ENCODE measurements at places on chromosomes 3 and 15. TPM values are rescaled to one million over a fixed set of nuclear protein-coding genes. Genes with fewer than 3 reads are reported as not detected.

- no peak overlapping the region for H3K4me3 ChIP-seq
- H3K27ac ChIP-seq, result no peak overlapping the region
- H3K27me3 ChIP-seq, result peaks cover 36% of the 10 kb centered on the region
- peaks cover 1% of the 10 kb centered on the region for H3K4me1 ChIP-seq
- no peaks in the 10 kb centered on the region for H3K36me3 ChIP-seq
These were observed 10.7 kb upstream of the ADIPOQ start for GRCh38 chr3:186831798-186832197.

GRCh38 chr15:67370206-67370954, 115.8 kb downstream of the IQCH start:
- DNase-seq, result no peak
- no peak overlapping the region for H3K4me3 ChIP-seq
- H3K27me3 ChIP-seq, result peaks cover 14% of the 10 kb centered on the region
- no peaks in the 10 kb centered on the region for H3K36me3 ChIP-seq

DNA sequence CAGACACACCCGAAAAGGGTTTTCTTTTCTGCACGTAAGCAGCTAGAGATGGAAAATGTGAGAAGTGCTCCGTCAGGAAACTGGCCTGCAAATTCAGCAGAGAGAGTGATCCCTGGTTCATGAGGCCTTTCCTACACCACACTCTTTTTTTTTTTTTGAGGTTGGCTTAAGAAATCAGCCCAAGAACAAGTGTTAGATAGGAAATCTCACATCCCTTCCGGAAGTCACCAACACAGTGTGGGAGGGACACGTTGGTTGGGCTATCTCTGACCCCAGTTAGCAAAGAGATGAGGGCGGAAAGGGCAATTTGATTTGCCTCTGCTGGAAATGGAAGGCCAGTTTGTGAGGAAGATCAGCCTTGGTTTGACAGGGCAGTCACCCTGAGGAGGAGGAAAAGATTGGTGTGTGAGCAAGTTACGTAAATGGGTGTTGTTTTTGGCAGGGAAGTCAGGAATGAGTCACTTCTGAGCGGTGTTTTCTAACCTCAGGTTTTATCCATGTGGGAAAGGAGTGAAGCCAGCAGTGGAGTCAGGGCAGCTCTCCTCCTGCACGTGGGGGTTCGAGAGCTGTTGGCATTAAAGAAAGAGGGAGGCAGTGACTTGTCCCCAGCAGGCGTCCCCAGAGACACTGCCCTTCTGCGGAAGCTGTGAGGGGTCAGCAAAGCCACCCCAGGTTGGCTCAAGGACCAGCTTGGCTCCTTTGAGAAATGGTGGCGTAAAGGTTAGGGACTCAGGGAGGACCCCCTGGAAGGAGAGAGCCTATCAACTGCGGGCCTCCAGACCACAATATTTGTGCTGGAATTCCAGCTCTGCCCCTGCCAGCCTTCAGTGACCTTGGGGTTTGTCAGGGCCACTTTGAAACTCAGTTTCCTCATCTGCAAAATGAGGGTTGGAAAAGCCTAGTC, 237.6 kb upstream of the BHLHE40 start:
- no peak for DNase-seq
- peaks cover 14% of the 10 kb centered on the region for H3K4me1 ChIP-seq
- no peaks in the 10 kb centered on the region for H3K27me3 ChIP-seq

The SLC24A5 gene
- total RNA-seq, result not detected

The MOBP gene
- total RNA-seq, result 0.13 TPM

- H3K27me3 ChIP-seq, result no peaks in the 10 kb centered on the region
- peak overlapping the region; percentile 94 for H3K27ac ChIP-seq
- peak overlapping the region; percentile 100 for H3K4me3 ChIP-seq
- DNase-seq, result peak; percentile 70
- peaks cover 81% of the 10 kb centered on the region for H3K4me1 ChIP-seq
- peaks cover 37% of the 10 kb centered on the region for H3K36me3 ChIP-seq
These were observed 50.6 kb downstream of the IQSEC1 start for GRCh38 chr3:13022348-13023234.

GRCh38 chr3:11465744-11466616, 177.7 kb downstream of the VGLL4 start:
- H3K4me1 ChIP-seq, result no peaks in the 10 kb centered on the region
- no peaks in the 10 kb centered on the region for H3K27me3 ChIP-seq
- no peak for DNase-seq
- no peak overlapping the region for H3K27ac ChIP-seq

The SLC15A2 gene
- 8.5 TPM for total RNA-seq

DNA sequence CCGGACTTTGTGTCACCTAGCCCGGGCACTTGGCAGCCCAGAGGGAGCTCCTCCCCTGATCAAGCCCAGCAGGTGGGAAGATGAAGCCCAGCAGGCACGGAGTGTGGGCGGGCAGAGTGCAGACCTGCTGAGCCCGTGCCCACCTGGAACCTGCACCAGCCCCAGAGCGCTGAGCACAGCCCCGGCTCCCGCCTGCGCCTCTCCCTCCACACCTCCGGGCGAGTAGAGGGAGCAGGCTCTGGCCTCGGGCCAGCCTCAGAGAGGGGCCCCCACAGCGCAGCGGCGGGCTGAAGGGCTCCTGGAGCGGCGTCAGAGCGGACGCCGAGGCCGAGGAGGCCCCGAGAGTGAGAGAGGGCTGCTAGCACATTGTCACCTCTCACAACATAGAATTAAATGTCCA, 257.7 kb downstream of the VGLL3 start:
- no peaks in the 10 kb centered on the region for H3K4me1 ChIP-seq
- H3K27ac ChIP-seq, result no peak overlapping the region
- DNase-seq, result no peak
- no peak overlapping the region for H3K4me3 ChIP-seq
- H3K36me3 ChIP-seq, result no peaks in the 10 kb centered on the region
- no peaks in the 10 kb centered on the region for H3K27me3 ChIP-seq

The CACNA2D2 gene
- 0.53 TPM for total RNA-seq

GRCh38 chr3:102129760-102130608, 280.7 kb downstream of the NFKBIZ start:
- no peak for DNase-seq
- H3K36me3 ChIP-seq, result no peaks in the 10 kb centered on the region
- no peak overlapping the region for H3K4me3 ChIP-seq
- no peaks in the 10 kb centered on the region for H3K27me3 ChIP-seq
- peaks cover 23% of the 10 kb centered on the region for H3K4me1 ChIP-seq
- peak overlapping the region; percentile 42 for H3K27ac ChIP-seq

GRCh38 chr15:77305953-77306352, 114.0 kb downstream of the PEAK1 start:
- no peaks in the 10 kb centered on the region for H3K36me3 ChIP-seq
- no peak overlapping the region for H3K4me3 ChIP-seq
- H3K4me1 ChIP-seq, result peaks cover 17% of the 10 kb centered on the region
- DNase-seq, result no peak

DNA sequence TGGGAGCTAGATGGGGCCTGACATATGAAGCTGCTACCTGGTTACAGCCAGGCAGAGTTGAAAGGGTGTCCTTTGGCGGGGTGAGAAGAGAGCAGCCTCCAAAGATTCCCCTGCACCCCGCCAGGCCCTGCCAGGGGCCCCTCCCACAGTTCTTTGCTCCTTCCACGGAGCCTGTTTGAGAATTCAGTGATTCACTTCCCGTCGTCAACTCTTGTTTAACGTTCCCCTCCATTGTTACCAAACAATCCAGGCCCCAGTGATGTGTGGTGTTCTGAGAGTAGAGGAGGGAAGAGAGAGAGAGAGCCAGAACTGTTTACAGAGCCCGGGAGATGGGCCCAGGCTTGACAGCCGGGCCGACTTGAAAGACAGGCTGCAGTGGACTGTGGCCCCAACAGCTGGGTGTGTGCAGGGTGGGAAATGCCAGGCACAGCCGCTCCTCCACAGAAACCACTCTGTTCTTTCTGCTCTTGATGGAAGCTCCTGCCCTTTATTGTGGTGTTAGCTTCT, 81.5 kb downstream of the SMAD3 start:
- peaks cover 4% of the 10 kb centered on the region for H3K36me3 ChIP-seq
- peaks cover 91% of the 10 kb centered on the region for H3K4me1 ChIP-seq
- H3K4me3 ChIP-seq, result no peak overlapping the region
- peak overlapping the region; percentile 68 for H3K27ac ChIP-seq

The CAMKV gene
- not detected for total RNA-seq

DNA sequence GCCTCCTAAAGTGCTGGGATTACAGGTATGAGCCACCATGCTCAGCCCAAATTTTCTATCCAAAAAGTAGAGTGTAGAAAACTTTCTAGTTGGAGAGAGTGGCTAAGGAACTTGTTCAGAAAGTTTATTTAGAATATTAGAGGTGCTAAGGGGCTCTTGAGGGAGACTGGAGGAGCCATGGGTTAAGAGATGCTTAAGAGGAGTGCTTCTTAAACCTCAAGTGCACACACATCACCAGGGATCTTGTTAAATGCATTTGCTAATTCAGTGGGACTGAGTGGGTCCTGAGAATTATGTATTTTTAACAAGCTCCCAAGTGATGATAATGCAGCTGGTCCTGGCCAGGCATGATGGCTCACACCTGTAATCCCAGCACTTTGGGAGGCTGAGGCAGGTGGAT, 29.7 kb upstream of the SLMAP start:
- no peaks in the 10 kb centered on the region for H3K4me1 ChIP-seq
- no peaks in the 10 kb centered on the region for H3K36me3 ChIP-seq
- no peak overlapping the region for H3K4me3 ChIP-seq
- H3K27ac ChIP-seq, result no peak overlapping the region
- DNase-seq, result no peak

GRCh38 chr3:52532838-52533622, 627 bp downstream of the NT5DC2 start:
- H3K4me1 ChIP-seq, result peaks cover 30% of the 10 kb centered on the region
- peak overlapping the region; percentile 73 for H3K4me3 ChIP-seq
- peak; percentile 43 for DNase-seq
- H3K36me3 ChIP-seq, result peaks cover 10% of the 10 kb centered on the region
- H3K27me3 ChIP-seq, result no peaks in the 10 kb centered on the region

DNA sequence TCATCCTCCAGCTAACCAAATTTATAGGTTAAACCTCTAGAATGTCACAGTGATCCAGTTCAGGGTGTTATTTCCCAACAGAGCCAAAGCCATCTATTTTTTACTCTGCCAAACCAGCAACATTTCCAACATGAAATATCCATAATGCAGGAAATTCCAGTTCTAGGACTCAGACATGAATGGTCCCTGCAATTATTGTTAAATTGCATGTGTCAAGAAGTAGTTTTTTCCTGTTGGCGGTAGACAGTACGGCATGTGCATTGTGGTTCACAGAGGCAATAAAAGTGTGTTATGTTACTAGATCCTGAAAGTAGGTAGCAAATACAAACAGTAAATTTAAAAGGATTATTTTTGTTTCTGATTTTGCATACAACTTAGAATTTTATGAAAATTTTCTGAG, 215.7 kb upstream of the THBS1 start:
- H3K4me3 ChIP-seq, result no peak overlapping the region
- H3K4me1 ChIP-seq, result no peaks in the 10 kb centered on the region
- DNase-seq, result no peak
- no peak overlapping the region for H3K27ac ChIP-seq
- H3K27me3 ChIP-seq, result no peaks in the 10 kb centered on the region
- H3K36me3 ChIP-seq, result no peaks in the 10 kb centered on the region

DNA sequence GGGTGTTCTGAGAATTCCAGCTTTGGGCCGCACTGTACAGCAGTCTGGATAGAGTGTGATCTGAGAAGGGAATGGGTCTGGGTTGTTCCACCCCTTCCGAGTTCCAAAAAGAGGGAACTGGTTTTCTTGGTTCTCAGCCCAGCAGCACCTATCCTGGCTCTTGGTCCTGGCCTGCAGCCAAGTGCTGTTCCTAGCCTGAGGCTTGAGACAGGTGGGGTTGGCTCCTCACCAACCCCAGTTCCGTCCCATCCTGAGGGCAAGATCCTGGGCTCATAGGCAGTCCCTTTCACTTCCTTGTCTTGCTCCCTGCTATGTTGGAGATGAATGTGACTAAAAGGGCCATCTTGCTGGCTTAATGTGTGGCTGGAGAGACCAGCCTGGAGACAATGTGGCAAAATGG, 15.2 kb downstream of the IVD start:
- H3K27me3 ChIP-seq, result no peaks in the 10 kb centered on the region
- peaks cover 2% of the 10 kb centered on the region for H3K4me1 ChIP-seq
- no peak overlapping the region for H3K27ac ChIP-seq
- no peak overlapping the region for H3K4me3 ChIP-seq
- H3K36me3 ChIP-seq, result peaks cover 17% of the 10 kb centered on the region

DNA sequence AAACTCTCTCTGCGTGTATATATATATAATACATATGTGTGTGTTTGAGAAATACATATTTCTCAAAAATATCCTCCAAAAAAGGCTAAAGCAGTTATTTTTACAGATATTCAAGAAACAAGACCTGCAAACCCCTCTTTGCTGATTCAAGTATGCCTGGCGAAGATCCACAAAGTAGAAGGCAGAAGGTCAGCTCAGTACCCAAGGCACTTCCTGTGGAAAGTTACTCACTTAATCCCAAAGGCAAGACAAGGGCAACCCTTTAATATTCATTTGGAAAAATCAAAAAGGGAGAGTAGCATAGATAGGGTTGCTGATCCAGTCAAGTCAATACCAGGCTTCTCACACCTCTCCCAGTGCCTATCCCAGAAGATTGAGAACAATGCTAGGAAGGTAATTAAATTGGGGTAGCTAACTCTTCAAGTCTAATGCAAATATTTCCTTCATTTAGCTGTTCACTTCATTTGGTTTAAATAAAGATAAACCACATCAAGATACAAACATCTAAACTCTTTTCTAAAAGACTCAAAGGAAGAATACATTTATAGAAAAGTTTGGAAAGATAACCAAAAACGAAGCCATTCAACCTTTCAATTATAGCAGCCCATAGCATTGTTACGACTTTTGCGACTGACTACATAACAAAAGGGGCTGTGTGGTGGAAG, 7.2 kb downstream of the COX17 start:
- peaks cover 36% of the 10 kb centered on the region for H3K4me1 ChIP-seq
- peak overlapping the region; percentile 46 for H3K27ac ChIP-seq
- no peaks in the 10 kb centered on the region for H3K27me3 ChIP-seq
- no peak for DNase-seq

DNA sequence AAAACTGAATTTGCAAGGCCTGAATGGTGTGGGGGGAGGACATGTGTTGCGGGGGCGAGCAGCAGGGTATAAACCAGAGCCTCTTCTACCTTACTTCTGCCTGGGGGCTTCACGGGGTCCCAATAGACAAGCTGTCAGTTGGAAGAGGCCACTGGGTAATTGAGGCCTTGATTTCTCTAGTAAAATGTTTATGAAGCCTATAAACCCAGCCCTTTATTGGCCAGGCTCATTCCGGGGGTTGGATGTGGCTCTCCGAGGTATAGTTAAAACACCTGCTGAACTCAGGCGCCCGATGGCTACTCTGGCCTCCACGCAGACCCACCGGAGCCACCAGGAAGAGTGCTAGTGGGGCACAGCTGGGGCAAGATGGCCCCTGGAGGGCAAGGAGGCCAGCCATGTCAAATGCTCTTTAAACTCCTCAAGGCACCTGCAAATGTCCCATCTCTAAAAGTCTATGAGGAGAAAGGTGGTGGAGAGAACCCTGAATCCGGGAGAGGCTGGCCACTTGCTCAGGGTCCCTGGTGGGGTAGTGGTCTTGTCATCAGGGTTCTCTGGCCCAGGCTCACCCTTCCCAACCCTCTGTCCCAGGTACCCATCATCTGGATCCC, 34.3 kb downstream of the IGDCC3 start:
- no peaks in the 10 kb centered on the region for H3K36me3 ChIP-seq
- DNase-seq, result no peak
- H3K4me1 ChIP-seq, result peaks cover 7% of the 10 kb centered on the region
- no peak overlapping the region for H3K4me3 ChIP-seq
- peaks cover 42% of the 10 kb centered on the region for H3K27me3 ChIP-seq
- H3K27ac ChIP-seq, result no peak overlapping the region

The KNG1 gene
- not detected for total RNA-seq

- H3K36me3 ChIP-seq, result no peaks in the 10 kb centered on the region
- H3K4me3 ChIP-seq, result peak overlapping the region; percentile 21
- H3K4me1 ChIP-seq, result peaks cover 11% of the 10 kb centered on the region
- H3K27ac ChIP-seq, result no peak overlapping the region
- DNase-seq, result no peak
These were observed 40.8 kb downstream of the KCNAB1 start for GRCh38 chr3:156161172-156161571.

The TGM5 gene
- 0.17 TPM for total RNA-seq
